ENCODE measurements at places on chromosomes 2 and 18. TPM values are rescaled to one million over a fixed set of nuclear protein-coding genes. Genes with fewer than 3 reads are reported as not detected.
A peak's percentile ranks its signal among the peaks of the same experiment; 100 is the strongest.

GRCh38 chr2:61471905-61472805, 1.3 kb upstream of the USP34 start:
- peak; percentile 51 for DNase-seq

- no peak for DNase-seq
These were observed 228.0 kb downstream of the ATAD2B start for GRCh38 chr2:23698721-23699579.

CCDC68 gene
- not detected for total RNA-seq

DSG1 gene
- total RNA-seq, result not detected

KIF5C gene
- total RNA-seq, result 0.13 TPM

- peak; percentile 52 for DNase-seq
These were observed 48.3 kb downstream of the THUMPD2 start for GRCh38 chr2:39730685-39731302.

- DNase-seq, result peak; percentile 82
These were observed 402.0 kb downstream of the ALK start for GRCh38 chr2:29519338-29519925.

Measured in GM23248 (cell line).